ENCODE measurements at places on chromosomes 5 and 9.
A peak's percentile ranks its signal among the peaks of the same experiment; 100 is the strongest.

DNA sequence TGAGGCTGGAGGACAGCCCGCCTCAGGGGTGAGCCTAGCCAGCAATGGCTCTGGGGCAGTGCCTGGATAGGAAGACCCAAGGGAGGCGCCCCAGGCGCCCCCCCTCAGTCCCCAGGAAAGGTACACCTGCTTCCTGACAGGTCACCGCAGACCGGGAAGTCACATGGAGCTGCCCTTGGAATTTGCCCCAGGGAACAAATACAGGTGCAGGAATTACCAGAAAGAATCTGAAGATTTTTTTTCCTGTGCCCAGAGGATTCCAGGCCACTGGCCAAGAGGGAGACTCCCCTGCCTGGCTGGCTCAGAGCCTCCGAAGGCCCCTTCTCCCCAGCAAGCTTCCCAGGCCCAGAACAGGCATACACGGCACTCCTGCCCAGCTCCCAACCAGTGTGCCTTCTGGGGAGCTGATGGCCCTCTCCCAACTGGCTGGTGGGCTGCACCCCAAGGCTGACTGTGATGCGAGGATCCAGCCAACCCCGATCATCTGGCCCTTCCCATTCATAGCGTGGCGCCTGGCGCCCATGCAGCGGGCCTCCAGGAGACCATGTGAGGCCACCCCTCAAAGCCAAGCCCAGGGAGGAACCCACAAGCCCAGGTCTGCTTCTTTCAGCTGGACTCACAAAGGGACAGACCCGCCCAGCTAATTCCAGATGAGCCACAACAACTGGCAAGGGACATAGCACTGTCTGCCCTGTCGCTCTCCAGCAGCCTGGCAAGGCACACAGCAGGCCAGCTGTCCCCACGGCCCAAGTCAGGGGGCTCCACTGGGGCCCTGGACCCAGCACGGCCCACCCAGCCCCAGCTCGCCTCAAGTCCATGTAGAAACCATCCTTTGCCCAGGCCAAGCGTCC, 2.3 kb downstream of the TPRN start:
- DNase-seq, result no peak

GRCh38 chr5:168020542-168021294, 270.7 kb upstream of the WWC1 start:
- peak; percentile 26 for DNase-seq

DNA sequence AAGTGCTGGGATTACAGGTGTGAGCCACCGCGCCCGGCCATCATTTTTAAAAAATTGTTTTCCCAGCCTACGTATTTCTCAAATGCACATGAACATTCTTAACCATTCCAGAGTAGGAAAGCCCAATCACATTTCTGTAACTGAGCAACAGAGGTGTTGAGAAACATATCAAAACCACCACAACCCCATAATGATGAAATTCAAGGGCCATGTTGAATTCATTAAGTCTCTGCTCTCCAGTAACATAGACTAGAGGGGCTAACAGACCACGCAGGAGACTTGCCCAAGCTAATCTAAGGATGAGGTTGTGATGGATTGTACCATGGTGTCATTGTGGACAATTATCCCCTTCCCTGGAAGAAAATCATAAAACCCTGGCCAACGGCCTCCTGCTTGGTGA, 52.9 kb downstream of the MYO10 start:
- DNase-seq, result no peak

GRCh38 chr9:93814077-93814956, 140.8 kb downstream of the BARX1 start:
- no peak for DNase-seq

DNA sequence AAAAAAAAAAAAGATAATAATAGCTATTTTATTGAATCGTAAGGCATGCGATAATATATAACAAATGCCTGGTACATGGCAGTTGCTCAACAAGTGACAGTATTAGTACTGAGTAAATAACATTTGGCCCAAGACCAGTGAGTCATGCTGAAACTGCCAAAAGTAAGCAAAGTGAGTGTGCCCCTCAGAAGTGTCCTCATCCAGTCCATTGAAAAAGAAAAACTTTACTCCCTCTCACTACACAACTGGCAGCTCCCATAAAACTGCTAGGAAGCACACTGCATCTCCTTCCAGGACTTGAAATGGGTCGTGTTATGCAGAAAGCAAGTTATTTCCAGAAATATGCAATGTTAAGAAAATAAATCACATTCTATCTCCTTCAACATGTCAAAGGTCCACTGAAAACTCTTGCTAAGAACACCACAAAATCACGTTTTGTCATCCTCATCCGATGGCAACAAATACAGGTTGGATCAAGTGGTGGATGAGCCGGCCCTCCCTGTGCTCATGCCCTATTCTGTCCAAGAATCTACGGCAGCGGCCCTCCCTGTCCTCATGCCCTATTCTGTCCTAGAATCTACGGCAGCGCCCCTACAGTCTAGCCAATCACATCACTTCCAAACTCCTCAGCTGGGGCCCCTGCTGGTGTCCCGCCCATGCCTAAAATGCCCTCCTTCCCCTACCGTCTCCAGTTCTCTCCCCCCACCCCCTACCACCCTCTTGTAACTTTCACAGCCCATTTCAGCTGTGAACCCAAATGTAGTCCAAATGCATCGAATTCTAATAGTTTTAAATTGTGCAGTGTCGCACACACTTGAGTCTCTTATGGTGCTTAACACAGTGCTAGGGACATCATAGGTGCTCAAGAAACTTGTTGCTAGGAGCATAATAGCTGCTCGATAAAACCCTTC, 12.5 kb downstream of the PTCH1 start:
- peak; percentile 73 for DNase-seq

DNA sequence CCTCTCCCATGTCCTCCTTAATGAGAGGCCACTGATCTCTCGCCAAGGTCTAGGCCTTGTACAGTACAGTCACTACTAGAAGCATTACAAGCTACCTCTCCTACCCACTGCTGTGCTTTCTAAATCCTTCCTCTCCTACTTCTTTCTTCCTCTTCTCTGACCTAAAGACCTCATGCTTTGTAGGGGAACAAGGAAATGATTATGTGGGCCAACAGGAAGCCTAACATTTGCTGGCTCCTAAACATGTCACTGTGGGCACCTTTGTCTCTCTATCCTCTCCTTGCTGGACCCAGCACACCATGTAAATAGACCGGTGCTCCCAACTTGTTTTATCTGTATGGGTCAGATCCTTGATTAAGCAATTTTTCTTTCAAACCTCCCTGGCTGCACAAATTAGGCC, 16.7 kb downstream of the SLC28A3 start:
- no peak for DNase-seq

GRCh38 chr5:33242277-33242676, 198.5 kb upstream of the TARS1 start:
- no peak for DNase-seq

- DNase-seq, result peak; percentile 48
Measured at GRCh38 chr9:100322954-100323536, 29.7 kb downstream of the TEX10 start.

DNA sequence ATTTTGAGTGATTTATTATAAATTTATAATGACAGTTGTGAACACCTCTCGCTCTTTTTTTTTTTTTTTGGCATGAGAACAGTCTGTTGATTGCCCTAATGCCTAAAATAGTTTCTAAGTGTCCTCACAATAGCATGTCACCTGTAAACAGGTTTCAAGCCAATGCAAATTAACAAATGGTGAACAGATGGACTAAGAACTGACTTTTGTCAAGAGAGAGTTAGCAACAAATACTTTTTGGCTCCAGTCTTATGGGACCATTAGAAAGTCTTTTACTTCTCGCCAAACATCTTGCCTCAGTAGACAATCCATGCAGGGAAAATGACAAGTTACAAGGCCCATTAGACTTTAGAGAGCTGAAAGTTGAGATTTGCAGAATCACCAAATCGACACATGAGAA, 67.8 kb downstream of the MED27 start:
- DNase-seq, result no peak

- no peak for DNase-seq
Measured at GRCh38 chr9:90834828-90835595, 33.4 kb downstream of the SYK start.

DNA sequence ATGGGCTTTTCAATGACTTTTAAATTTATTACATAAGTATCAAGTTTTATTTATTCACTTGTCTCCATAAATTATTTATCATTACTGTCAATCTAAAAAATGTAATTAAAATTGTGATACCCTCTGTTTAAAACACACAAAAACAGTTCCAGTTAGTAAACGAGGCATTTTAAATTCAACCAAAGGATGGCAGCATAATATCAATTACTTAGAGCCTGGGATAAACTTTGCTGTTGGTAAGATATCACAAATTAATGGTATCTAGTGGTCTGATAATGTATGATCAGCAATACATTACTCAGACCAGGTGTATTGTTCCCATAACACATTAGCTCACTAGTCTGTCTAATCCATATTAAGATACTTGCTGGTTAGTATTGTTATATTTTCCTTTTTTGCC, 9.6 kb upstream of the IFNE start:
- no peak for DNase-seq

- peak; percentile 98 for DNase-seq
Measured at GRCh38 chr5:168314735-168315411, 23.4 kb downstream of the WWC1 start.

DNA sequence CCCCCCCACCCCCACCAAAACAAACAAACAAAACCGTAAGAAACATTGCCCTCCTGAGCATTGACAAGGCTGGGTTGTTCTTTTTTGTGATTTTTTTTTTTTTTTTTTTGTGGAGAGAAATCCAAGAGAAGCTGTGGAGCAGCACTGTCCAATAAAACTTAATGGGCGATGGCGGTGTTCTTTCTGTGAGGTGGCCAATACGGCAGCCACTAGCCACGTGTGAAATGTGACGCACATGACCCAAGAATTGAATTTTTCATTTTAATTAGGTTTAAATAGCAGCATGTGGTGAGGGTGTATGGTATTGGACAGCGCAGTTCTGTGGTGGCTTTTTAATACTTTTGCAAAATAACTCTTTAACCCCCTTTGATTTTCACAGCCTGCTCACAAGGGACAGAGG, 251.1 kb downstream of the PDZD2 start:
- no peak for DNase-seq

DNA sequence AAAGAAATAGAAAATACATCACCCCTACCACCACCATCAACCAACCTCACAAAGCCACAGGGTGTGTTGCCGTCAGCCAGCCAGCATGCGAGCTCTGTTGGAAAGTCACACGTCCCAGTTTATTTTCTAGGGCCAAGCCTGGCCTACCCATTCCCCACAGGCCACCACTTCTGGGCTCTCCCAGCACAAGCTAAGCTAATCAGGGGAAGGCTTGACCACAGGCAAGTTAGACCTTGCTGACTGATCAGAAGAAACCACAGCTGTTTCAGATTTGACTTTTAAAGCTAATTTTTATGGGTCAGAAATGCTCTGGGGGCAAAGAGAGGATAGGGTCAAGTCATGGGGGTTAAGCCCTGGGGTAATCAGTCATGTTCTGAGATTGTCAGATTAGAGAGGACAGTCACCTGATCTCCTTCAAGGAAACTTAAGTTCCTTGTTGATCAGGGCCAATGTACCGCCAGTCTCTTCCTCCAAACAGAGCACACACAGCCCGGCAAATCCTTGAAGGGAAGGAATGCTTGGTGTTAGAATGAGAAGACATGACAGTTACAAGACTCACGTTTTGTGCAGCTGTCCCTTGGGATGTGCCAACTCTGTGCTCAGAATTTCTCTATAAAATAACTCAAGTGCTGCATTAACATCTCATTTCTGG, 7.6 kb downstream of the SHB start:
- no peak for DNase-seq

- DNase-seq, result peak; percentile 53
Measured at GRCh38 chr5:125409234-125409860, 662.9 kb upstream of the ZNF608 start.

GRCh38 chr5:135450336-135450735, 1.8 kb downstream of the TIFAB start:
- DNase-seq, result no peak

DNA sequence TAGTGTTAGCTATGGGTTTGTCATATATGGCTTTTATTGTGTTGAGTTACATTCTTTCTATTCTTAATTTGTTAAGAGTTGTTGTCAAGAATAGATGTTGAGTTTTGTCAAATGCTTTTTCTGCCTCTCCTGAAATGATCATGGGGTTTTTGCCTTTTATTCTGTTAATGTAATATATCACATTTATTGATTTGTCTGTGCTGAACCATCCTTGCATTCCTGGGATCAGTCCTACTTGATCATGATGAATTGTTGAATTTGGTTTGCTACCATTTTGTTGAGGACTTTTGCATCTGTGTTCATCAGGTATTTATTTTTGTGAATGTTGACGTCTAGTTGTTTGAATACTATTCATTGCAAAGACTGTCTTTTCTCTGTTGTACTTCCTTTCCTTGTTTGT, 23.9 kb downstream of the RIC1 start:
- DNase-seq, result no peak
